ENCODE measurements at places on chromosomes 5 and 9. TPM values are rescaled to one million over a fixed set of nuclear protein-coding genes. Genes with fewer than 3 reads are reported as not detected.
A peak's percentile ranks its signal among the peaks of the same experiment; 100 is the strongest.

- DNase-seq, result no peak
Measured at GRCh38 chr5:37886242-37886905, 46.5 kb upstream of the GDNF start.

GRCh38 chr5:43425983-43426382 lies 13.8 kb upstream of the CCL28 start:
- no peak for DNase-seq

Gene POU5F2
- 1.5 TPM for total RNA-seq

DNA sequence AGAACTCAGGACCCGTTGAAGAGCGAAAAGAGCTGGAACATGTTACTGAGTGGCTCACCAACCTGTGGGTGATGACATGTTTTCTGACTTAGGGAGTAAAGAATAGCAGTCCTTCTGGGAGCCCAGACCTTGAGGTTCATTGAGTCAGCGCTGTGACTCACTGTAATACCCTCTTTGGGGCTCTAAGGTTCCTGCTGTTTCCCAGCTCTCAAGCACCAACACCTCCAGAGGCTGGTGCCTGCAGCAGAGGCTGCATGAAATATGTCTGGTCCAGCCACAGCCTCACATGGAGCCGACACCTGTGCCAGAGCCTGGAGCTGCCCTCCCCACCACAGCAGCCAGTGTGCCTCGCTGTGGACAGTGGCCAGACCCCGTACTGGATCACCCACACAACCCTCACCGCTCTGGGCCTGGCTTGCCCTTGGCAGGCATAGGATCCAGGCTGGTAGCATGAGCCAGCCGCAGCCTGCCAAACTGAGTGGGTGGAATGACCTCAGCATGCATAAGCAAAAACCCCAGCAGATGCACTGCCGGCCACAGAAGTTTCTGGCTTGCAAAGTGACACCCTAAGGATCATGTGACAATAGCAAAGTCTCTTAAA lies 143.5 kb upstream of the MRPS30 start:
- no peak for DNase-seq

DNA sequence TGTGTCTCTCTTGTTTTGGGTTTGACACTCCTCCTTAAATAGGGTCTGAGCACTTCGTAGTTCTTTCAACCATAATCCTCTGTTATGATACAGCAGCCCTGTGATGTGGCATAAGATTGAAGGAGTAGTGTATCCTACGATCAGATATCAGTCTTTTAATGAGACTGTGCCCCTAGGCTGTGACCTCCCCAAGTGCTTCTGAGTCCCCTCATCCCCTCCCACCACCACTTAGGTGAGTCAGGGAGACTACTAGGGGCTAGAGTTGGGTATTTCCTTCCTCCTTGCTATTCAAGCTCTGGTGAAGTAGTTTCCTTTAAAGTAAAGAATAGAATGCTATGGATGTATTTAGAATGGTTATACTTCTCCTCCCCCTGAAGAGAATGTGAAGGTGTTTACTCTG lies 637.2 kb upstream of the GRAMD2B start:
- DNase-seq, result no peak

Gene HMMR
- total RNA-seq, result 7.4 TPM

DNA sequence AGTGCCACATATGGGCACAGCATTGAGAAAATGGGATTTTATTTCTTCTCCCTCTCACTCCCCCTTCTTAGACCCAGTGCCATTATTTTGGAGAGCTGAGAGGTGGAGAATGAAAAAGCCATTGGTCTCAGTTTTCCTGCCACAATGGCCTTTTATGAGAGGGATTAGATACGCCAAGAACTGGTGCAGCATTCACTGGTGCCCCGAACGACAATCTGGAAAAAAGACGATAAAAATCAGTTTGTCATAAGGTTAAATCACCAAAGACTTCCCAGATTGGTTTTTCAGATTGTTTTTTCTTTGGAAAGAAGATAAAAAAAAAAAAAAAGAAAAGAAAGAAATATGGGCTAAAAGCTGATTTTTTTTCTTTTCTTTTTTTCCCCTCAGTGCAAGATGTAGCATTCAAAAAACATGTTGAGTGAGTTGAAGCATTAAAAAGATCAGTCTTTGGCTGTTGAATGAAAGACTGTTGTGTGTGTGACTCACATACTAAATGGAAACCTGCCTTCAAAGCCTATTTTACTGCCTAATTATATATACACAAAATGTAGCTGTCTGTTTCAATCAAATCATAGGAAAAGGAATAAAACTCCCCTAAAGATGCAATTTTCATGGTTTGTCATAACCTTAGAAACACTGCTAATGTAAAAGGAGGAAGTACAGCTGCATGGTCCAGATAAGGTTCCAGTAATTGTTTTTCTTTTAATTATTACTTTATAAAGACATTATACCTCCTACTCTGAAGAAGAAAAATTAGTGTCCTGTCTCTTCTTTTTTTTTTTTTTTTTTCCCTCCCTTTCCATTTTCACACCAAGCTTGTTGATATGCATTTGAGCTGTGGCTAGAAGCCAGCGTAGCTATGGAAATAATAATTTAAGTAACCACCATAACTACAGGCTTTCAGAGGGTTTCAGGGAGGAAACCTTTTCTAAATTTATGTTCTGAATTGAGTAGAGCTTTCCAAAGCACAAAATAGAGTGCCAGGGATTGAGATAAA lies 27.2 kb upstream of the ZNF608 start:
- no peak for DNase-seq

Gene KIAA0825
- total RNA-seq, result 1.2 TPM

Gene DBH
- total RNA-seq, result 1.8 TPM

DNA sequence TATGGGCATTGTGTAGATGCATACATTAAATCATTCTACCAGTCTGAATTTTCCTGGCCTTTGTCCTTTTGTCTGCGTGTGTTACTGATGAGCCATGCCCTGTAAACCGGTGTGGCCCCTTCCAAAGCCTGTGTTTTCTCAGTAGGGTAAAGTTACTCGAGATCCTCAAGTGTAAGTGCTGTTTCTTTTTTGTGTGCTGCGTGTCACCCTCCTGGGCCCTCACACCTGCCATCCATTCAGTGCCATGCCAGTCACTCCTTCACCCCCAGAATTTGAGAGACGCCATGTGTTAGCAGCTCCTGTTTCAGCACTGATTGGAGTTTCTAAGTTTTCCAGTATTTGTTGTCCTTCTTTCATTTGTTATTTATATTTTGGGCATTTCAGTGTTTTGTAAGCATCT lies 288.2 kb downstream of the FANCC start:
- DNase-seq, result no peak

DNA sequence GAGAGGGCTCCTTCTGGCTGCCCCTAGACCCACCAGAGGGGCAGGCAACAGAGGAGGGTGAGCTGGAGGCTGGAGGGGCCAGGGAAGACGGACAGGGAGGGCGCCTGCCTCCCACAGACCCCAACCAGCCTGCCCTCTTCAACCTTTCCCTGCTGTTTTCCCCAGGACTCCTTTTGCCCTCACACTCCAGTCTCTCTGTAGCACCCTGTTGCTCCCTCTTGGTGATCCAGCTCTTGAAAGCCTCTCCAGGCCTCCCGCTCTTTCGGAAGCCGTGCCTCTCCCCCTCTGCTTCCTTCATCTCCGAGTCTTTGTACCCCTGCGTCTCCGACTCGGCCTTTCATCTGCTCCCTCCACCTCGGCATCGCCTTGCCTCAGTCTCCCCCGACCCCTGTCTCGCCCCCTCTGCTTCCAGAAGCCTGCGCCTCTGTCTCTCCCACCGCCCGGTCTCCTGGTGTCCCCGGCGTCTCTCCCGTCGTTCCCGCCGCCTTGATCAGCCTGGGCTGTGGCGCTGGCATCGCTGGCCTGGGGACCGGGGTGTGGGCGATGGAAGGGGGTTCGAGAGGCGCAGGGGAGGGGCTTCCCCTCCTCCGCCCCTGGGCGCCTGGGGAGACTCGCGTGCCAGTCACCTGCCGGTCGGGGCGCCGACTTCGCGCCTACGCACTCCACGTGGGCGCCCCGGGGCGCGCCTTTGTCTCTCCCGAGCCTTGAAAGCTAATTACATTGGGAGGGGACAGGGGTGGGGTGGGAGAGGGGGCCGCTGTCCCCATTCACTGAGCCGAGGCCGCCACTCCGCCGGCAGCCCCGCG lies 5.3 kb upstream of the PRDM12 start:
- DNase-seq, result no peak

Gene RMRP
- total RNA-seq, result 35,708 TPM

DNA sequence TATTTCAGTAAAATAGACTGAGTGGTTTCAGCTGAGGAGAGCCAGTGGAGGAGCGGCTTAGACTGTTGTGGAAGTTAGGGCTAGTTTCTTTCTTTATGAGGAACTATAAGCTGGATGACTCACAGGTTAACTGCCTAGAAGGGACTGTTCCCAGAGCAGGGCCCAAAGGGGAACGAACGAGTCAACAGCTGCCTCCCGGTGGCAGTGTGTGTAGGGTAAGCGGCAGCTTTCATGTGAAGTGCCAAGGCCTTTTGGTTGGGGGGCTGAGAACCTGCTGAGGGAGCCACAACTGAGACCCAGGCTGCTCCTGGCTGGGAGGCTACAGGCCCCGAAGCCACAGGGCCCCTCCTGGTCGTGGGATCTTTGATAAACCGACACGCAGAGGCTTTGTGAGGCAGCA lies 7.0 kb downstream of the SQSTM1 start:
- DNase-seq, result peak; percentile 33

GRCh38 chr5:73189871-73190376 lies 16.9 kb downstream of the TMEM174 start:
- DNase-seq, result peak; percentile 76

DNA sequence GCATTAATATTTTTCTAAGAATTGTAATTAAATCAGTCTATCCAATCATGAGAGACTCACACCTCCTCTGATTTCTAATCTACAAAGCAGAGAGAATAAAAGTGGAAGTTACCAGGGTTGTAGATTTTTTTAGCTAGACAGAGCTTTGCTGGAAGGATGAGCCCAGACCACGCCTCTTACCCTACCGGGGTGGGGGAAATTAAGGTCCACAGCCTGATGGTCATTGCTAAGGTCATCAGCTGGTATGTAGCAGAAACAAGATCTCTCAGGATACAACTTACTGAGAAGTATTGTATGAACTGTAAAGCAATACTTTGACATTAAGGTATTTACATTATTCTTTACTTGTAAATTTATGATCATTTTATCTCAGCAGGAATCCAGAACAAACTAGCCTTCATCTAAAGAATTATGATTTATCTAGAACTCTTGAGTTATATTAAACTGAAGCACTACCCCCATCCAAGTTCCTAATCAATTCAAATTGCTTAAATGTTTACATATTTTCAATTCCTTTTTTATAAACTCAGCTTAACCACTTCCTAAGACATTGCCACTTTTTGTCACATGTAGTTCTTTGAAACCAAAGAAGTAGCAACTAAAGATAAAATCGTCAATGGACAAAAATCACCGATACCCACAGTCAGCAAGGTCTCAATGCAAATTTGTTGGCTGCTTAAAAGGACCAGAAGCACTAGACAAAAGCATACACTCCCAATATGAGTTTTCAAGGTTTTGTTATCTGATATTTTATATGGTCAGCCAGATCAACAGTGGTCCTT lies 225.8 kb upstream of the DAPK1 start:
- no peak for DNase-seq

- DNase-seq, result no peak
Measured at GRCh38 chr9:95505072-95505716, 11.6 kb downstream of the PTCH1 start.

DNA sequence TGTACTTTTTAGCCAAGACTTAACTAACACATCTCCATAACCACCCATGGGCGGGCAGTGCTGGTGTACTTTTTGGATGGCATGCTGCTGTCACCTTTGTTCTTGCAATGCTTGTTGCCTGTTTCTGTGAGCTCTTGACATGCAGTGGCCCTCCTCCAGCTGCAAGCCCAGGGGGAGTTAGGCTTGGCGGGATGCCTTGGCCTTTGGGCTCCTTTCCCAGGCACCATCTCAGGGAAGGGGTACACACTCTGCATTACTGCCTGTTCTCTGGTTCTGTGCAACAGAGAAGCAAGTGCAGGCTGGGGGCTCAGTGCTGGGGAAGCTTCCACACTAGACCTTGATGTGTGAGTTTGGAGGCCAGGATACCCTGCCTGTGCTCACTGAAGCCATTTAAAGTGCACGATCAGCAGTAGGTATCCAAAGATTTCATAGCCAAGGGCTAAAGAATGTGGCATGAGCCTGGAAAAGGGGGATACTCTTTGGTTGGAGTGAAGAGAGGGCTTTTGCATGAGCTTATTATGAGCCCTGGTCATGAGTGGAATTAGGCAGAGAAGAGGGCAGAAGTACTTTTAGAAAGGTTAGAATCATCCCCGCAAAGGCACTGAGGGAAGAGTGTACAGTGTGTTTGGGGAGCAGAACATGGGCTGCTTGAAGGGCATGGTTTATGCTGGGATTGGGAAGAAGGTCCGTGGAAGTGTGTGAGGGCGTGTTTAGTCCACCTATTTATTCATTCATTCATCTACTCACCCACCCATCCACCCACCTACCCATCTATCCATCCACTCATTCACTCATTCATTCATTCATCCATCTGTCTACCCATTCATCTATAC lies 22.5 kb downstream of the PSAT1 start:
- no peak for DNase-seq

Gene COL5A1
- 28.9 TPM for total RNA-seq

DNA sequence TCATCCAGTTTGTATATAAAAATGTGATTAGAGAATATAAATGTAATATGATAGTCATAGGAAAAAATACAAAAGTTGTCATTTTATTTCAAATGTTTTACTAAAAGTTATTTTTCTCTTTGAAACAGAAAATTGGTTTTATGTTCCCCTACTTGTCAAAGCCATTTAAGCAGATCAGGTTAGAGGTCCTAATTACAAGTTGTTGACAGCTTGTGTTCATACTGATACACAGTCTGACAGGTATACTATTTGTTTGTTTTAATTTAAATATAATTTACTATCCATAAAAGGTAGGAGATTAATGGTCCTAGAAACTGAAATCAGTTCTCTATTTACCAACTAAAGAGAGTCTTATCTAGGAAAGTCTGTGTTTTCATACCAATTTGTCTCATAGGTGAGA lies 250.4 kb upstream of the TMEM161B start:
- no peak for DNase-seq

DNA sequence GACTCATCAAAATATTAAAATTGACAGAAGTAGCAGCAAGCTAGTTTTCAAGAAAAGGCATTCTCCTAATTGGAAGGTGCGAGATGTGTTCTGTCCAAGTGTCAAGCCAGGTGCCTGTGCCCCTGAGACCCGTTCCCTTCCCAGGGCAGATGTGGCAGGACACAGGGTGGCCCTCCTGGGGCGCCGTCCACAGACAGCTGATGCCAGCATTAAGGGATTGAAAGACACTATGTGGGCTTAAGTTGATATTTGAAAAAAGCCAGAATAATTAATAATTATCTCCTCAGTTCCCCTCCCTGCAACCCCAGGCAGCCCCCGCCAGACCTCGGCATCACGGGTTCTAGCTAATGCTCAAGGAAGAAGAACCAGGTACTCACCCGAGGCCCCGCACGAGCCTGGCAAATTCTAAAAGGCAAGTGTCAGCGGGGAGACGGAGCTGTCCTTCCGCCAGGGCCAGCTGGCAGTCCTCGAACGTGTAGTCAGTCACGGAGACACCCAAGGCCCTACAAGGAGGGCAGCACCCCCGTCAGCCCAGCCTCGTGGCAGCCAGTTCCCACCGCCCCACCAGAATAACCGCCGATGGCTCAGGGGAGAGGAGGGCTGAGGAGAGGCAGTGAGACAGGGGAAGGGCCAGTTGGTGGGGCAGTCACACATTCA lies 29.1 kb upstream of the SLC6A3 start:
- peak; percentile 8 for DNase-seq

GRCh38 chr9:99039505-99040182 lies 65.3 kb upstream of the TGFBR1 start:
- DNase-seq, result no peak

Gene CIZ1
- total RNA-seq, result 174 TPM

Gene PCDHGB5
- 9.3 TPM for total RNA-seq

Gene FOXD4L5
- total RNA-seq, result not detected

Gene GRM6
- total RNA-seq, result not detected

Gene NUTM2F
- not detected for total RNA-seq

- DNase-seq, result no peak
Measured at GRCh38 chr9:34545497-34545896, 22.7 kb upstream of the ENHO start.

GRCh38 chr5:127685662-127686061 lies 17.5 kb upstream of the CCDC192 start:
- DNase-seq, result no peak
